ENCODE measurements at places on chromosomes 12 and 14.

- no peak for DNase-seq
Measured at GRCh38 chr14:71551291-71551950, 380.8 kb upstream of the RGS6 start.

DNA sequence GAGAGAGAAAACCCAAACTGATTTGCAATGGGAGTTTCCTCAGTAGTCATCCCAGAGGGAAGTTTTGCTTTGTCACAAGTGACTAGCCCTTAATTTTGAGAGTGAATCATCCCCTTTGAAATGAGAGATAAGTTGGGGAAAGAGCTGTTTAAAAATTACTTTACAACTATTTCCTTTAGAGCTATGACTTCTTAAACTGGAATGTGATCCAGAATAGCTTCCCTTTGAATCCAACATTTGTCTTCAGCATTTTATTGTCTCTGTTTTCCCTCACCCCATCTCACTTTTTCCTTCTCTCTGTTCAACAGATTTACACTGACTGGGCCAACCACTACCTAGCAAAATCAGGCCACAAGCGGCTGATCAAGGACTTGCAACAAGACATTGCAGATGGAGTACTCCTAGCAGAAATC lies 109.3 kb downstream of the NAV3 start:
- no peak for DNase-seq

DNA sequence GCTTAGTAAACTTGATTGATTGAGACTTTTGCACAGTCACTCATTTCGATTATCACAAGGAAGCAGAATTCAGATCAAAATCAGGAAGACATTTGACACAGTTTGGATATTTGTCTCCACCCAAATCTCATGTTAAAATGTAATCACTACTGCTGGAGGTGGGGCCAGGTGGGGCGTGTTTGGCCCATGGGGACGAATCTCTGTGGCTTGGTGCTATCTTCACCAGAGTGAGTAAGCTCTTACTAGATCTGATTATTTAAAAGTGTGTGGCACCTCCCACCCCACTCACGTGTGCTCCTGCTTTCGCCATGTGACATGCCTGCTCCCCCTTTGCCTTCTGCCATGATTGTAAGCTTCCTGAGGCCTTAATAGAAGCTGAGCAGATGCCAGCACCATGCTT lies 291.4 kb downstream of the PCNX1 start:
- DNase-seq, result no peak

DNA sequence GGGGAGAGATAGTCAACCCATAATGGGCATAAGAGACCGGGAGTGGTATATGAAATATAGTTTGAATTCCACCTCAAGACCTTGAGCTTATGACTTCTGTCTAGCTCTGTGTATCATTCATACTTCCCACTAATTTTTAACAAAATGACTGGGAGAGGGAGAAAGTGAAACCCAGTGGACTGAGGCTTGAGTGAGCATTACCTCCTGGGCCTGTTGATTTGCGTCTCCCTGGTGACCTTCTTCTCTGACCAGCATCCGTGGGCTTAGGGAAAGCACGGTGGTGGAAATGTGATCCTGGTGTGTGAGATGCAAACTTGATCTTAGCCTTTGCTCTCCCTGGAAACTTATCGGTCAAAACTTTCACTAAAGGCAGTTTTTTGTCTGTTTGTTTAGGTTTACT lies 207.9 kb upstream of the BCL2L14 start:
- DNase-seq, result no peak

GRCh38 chr14:61372842-61373555 lies 51.6 kb downstream of the PRKCH start:
- DNase-seq, result no peak

DNA sequence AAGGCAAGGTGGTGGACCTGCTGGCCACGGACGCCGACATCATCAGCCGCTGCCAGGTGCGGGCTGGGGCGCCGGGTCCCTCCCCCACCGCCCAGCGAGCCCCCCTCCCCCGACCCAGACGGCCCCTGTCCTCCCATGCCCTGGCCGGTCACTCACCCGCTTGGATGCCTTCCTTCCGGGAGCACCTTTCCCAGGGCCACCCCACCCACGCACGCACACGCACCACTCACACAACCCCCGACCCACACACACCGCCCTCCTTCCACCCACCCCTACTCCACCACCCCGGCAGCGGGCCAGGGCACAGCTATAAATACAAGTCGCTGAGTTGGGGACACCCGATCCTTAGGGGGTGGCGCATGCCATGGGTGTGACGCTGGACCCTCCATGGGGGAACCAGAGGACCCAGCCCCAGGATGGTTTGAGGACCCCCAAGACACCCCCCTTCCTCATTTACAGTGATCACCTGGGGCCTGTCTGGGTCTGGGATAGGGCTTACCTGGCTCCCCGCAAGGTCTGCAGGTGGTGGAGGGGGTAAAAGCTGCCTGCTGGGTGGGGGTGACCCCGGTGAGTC lies 465 bp downstream of the ADSS1 start:
- no peak for DNase-seq

- no peak for DNase-seq
Measured at GRCh38 chr12:25896981-25897380, 61.5 kb upstream of the RASSF8 start.

GRCh38 chr14:100566586-100566985 lies 20.6 kb downstream of the BEGAIN start:
- no peak for DNase-seq

- DNase-seq, result no peak
Measured at GRCh38 chr12:104181313-104181712, 34.3 kb upstream of the TXNRD1 start.

DNA sequence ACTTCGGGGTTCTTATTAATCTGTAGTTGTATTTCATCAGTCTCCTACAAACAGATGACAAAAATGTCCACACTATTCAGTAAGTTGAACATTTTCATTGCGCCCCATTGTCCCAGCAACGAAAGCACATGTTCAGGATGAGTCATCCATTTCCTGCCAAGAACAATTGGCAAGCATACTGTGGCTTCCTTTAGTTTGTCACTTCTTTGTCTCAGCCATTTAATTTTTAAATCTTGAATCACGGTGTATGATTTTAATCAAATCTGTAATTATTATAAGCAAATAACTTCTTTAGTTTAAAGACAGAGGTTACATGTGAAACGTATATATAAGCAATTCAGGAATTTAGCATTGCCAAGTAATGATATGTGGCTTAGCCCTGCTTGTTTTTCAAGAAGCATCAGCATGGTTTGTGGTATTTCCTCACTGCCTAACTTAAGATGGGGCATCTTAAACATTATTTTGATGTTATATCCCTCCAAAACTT lies 211.3 kb upstream of the KRR1 start:
- peak; percentile 44 for DNase-seq

DNA sequence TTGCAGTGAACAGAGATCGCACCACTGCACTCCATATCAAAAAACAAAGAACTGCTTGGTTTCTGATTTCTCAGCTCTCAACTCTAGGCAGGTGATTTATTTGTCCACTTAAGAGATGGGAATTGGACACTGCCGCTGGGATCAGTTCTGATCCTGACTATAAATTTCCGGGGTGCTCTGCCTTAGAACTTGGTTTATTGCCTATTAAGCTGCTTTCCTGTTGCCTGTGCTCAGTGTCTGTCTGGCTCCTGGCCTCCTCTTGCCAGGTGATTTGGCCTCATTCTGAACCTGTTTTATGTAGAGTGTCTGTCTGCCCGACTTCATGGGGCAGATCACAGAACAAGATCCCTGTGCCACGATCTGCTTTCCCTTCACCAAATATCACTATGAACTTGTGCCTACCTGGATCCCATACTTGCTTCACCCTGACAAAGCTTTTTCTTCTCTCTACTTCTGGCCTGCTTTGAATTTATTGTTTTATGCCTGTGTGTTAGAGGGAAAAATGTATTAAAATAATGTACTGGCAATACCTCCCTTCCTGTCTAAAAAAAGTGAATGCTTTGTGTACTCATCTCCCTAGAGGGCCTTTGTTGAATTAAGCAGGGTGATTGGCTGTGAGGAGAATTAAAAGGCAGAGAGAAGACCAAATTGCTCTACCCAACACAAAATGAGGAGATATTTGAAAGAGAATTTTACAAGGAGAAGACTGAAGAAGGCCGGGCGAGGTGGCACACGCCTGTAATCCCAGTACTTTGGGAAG lies 27.6 kb downstream of the CDKN1B start:
- DNase-seq, result no peak
